T follicular helper cell (primary cell): ENCODE measurements at places on chromosomes 3 and 15.

DNA sequence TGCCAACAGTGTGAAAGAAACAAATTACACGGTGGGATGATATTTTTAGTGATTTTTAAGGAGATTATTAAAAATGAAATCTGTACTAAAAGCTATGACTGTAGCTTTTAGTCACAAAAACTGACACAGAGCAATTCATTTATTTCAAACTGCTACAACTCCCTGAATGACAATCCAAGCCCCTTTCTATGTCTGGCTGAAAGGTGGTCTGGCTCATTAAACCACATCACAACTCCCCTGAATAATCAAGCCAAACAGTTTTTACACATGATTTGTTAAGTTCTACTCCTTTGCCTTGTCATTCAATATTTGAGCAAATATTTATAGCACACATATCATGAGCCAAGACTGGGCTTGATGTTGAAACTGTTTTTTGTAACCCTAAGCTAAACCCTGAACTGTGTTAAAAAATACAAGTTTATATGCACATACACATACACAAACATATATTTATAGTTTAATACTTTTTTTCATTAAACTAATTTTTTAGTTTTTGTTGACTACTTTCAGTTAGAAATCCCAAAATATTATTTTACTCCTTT lies 125.5 kb downstream of the RBMS3 start:
- DNase-seq: no peak

GRCh38 chr3:127629467-127630403 lies 750 bp downstream of the PODXL2 start:
- peak; percentile 11 for DNase-seq

- DNase-seq: no peak
Measured at GRCh38 chr3:127133971-127134370, 59.0 kb upstream of the PRR23E start.

DNA sequence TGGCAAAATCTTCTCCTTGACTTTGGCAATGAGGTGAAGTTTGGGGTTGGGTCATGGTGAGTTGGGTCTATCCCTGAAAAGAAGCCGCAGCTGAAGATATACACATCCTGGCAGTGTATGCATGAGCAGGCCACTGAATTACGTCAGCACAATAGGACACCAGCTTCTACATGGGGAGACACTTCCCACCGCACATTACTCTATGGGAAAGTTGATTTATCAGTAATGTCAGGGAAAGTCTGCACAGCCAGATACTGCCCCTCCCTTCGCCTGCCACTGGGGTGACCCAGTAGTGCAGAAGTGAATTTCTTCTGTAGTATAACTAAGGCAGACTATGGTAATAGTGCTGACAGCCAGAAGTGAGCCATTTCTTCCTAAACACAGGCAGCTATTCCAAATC lies 245.0 kb downstream of the NTRK3 start:
- DNase-seq: no peak

DNA sequence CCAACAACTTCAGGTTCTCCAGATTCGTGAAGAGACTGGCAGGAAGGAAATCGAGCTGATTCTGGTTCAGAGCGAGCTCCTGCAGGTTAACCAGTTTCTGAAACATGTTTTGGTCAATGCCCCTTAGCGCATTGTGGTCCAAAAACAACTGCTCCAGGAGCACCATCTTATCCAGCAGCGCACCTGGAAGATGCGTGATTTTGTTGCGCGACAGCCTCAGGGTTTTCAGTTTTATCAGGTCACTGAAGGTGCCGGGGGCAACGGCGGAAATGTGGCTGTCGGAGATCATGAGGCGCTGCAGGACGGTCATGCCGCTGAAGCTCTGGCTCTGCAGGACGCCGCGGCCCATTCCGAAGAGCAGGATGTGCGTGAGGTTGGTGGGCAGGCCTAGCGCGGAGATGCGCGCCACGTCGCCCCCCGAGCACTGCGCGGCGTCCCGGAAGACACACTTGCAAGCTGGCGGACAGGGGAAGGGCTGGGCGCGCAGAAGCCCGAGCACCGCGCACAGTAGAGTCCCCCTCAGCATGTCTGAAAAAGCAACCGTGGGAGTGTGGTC lies 1.2 kb downstream of the GP5 start:
- no peak for DNase-seq
